Stimulated activated naive B cell treated with anti-CD40 and anti-IgM and Interleukin-4, amounts not matched to agents 10 μg/mL and 1 μg/mL and 100 μg/mL, for 72 hours (primary cell): ENCODE measurements at places on chromosomes 1 and 21.

DNA sequence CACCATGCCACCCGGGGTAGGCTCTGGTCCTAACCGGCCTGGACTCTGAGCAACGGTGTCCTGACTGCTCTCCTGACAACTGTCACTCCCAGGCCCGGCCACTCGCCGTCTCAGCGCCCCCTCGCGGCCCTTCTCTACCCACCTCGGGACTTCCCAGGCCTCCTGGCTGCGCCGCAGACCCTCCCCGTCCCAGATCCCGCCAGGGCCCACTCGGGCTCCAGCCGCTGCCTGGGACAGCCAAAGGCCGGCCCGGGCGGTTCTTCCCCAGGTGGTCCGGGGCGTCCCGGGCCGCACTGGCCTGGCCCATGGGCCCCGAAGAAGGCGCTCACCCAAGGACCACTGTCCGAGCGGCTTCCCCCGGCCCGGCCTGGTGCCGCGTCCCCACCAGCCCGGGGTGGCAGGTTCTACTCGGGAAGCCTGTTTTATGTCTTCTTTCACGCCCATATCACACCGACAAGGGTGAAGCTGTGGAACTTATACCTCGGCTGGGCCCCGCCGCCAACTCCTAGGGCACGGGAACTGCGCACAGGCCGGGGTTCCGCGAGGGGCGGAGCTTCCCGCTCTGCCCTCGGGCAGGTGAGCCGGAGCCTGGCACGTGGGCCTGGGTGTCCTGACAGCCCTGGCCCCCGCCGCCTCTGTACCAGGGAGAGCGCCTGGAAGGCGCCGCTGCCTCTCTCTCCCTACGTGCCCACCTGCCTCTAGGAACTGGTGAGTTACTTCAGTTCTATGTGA lies 138.3 kb downstream of the TTLL7 start:
- DNase-seq: peak; percentile 66

- no peak for DNase-seq
These were observed 10.0 kb downstream of the NBPF3 start for GRCh38 chr1:21449906-21450305.

DNA sequence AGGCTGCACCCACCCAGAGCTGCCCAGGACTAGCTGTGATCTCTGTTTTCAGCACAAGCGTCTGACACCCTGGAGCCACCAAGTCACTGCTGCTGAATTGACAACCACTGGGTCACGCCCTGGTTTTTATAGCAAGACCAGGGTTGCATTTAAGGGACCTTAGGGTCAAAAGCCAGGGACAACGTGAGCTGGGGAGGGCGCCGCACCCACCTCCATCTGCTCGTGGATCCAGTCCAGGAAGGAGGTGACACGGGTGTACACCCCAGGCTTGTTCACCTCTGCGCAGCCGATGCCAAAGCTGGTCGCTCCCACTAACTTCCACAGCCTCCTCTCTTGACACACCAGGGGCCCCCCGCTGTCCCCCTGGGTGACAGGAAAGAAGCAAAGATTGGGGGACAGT lies 9.2 kb upstream of the TFF1 start:
- DNase-seq: no peak

DNA sequence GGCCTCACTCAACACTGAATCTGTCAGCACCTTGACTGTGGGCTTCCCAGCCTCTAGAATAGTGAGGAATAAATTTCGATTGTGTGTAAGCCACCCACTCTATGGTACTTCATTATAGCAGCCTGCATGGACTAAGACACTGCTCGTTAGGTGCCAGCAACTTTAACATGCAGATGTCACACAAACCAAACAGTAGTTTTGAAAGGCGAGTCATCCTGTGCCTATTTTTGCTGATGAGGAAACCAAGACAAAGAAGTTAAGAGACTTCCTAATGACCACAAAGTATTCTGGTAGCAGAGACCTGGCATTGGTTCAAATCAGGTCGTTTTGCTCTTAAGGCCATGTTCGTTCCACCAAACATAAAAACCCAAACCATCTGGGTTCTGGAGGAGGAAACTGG lies 42.9 kb downstream of the BATF3 start:
- DNase-seq: no peak

- DNase-seq: no peak
These were observed 89.9 kb upstream of the ARTN start for GRCh38 chr1:43843684-43844083.

DNA sequence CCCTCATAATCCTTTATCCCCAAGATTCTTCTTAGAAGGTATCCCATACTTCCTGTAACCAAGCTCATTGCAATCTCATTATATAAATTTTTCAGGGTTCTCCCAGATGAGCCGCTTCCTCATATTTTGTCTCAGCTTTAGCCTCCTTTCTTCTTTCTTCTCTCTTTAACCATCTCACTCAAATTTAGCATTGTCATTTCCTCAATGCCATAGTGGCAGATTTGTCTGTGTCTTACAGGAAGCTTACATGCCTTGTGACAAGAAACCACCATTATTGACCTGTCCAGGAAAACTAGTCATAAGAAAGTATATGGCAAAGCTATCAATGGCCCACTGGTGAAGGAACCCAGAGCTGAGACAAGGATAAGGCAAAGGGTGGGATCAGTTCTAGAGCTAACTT lies 6.0 kb upstream of the FCRL2 start:
- DNase-seq: no peak

- DNase-seq: no peak
These were observed 667.4 kb upstream of the ZP4 start for GRCh38 chr1:238558156-238558555.

DNA sequence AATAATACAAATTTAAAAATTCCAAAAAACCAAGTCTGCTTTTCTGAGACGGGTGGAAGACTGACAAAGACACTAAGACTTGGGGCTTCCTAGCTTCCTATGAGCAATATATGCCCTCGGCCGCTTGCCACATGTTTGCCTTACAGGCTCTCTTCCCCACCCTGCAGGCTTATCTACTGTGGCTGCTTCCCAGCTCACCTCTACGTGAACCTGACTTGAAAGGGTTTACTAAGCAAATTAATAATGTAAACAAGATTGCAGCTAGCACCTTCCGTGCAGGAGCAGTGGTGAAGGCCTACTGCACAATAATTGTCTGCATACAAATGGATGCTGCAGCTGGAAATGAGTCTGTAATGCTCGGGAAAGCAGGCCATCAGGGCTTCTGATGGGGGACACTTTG lies 152.9 kb upstream of the DAB1 start:
- no peak for DNase-seq

GRCh38 chr1:67463298-67463955 lies 33.2 kb upstream of the SERBP1 start:
- no peak for DNase-seq
